ENCODE measurements at places on chromosomes 3 and 15.
A peak's percentile ranks its signal among the peaks of the same experiment; 100 is the strongest.

DNA sequence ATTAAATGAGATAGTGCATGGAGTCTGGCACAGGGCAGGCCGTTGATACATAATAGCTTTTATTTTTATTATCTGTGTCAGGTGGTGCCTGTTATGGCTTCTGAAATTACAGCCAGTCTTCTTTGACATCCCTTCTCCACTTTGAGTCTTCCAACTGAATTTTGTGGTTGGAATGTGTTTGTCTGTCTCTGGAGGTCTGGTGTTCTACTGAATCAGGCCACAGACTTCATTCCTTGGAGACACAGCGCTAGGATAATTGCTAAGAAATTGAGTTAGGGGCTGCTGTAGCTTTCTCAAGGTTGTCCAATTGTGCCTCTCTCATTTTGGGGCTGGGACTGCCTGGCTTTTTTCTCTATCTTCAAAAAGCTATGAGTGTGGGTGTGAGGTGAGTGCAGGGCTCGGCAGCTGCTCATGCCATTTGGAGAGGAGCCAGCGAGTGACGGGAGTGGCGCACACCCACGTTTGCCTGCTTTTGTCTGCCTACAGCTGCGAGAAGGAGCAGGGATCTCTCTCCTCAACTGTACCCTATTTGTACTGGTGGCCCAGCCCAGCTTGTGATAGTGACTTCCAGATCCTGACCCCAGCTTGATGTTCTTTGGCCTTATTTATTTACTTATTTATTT, 49.8 kb upstream of the SYN2 start:
- DNase-seq: no peak

DNA sequence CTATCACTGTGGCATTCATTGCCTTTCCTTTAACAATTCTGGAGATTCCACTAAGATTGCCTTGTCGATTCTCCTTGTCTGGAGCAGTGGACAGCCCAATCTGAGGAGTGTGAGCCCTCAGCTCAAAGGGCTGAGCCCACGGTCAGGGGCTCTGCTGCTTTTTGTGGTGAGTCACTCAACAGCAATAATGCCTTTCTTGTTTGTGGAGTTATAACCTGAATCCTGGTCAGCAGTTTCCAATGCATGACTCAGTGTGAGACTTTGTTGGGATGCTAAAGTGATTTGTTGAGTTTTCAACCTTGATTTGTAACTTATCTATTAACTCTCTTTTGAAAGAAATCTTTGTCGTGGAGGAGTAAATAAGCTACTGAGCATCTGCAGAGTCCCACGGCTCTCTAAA, 183.5 kb downstream of the TJP1 start:
- DNase-seq: no peak

DNA sequence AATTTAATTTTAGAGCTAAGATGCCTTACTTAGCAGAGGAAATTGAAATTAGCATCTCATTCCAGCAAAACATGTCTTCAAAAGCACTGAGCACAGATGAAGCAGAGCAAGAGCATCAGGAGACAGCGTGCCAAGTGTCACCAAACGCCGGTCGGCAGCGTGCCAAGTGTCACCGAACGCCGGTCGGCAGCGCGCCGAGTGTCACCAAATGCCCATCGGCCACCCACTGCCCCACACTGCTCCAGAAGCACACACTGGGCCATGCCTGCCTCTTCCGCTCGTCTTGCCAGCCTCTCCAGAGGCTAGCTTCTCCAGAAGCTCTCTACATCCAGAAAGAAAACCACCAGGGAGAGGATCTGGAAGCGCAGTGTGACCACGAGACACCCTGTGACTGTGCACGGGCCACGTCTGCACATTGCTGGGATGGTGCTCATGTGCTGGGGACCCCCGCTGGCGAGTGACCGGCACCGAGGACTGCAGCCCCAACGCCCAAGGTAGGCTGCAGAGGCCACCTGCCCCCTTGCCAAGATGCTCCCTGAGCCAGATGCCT, 37.8 kb downstream of the CYFIP1 start:
- DNase-seq: no peak

DNA sequence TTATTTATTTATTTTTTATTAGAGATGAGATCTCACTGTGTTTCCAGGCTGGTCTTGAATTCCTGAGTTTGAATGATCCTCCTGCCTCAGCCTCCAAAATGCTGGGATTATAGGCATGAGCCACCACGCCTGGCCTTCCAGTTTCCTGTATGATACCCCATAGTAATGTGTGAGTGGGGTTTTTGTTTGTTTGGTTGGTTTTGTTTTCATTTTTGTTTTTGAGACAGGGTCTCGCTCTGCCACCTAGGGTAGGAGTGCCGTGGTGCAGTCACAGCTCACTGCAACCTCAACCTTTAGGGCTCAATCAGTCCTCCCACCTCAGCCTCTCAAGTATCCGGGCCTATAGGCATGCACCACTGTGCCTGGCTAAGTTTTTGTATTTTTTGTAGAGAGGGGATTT, 30.9 kb downstream of the GOLM2 start:
- peak; percentile 69 for DNase-seq

- DNase-seq: no peak
Observed at GRCh38 chr3:64213224-64213878, 11.9 kb downstream of the PRICKLE2 start.

GRCh38 chr15:81023483-81024264, 23.0 kb downstream of the TLNRD1 start:
- DNase-seq: no peak

GRCh38 chr3:4945324-4945723, 33.9 kb upstream of the BHLHE40 start:
- no peak for DNase-seq

DNA sequence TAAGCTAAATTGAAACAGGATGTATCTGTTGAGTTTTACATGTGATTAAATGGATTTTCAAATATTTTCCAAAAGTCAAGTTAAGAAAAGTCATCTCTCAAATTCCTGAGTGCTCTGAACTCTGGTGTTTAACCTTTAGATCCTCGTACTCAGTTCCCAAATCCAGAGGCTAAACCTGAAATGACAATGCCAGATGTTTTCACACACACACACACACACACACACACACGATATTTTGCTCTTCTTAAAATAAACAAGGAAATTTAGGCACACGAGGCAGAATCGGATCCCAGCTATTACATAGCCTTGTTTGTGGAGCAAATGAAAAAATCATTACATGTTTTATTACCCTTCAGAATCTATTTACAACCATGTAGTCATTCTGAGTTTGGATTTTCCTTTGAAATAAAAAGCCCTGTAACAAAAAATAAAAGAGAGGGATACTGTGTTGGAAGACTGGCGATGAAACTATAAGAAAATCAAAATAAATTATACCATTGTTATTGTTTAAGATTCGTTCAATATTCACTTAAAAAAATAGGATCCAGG, 20.6 kb upstream of the UBE2E1 start:
- no peak for DNase-seq

DNA sequence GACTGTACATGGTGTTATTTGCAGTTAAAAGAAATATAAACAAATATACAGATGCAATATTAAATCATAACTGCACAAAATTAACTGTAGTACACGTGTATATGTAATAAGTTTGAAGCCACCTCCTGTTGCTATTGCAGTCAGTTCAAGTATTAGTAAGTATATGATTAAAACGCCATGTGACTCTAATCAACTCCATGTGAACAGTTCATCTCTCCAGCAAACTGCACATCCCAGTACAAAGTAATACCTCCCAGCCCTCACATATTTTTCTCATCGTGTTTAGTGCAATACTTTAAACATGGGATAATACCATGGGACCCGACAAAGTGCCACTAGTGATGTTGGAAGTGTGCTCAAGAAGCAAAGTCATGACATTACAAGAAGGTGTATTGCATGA, 34.6 kb downstream of the PDCD10 start:
- no peak for DNase-seq

GRCh38 chr3:88188436-88188835, 38.7 kb downstream of the C3orf38 start:
- DNase-seq: no peak

GRCh38 chr15:97141360-97141759, 810.9 kb downstream of the NR2F2 start:
- no peak for DNase-seq

DNA sequence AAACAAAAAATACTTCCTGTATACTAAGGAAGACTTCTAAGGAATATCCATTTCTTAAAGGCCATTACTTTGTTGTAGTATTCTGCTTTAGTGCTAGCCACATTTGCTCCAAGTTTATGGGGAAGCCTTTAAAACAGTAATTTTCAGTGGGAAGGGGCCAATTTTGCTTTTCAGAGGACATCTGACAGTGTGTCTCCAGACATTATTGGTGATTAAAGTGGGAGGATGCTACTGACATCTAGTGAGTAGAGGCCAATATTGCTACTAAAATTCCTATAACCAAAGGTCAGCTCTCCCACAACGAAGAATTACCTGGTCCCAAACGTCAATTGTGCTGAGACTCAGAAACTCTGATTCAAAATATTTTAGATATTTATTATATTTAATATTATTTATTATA, 24.8 kb downstream of the SLC28A2 start:
- DNase-seq: peak; percentile 63

DNA sequence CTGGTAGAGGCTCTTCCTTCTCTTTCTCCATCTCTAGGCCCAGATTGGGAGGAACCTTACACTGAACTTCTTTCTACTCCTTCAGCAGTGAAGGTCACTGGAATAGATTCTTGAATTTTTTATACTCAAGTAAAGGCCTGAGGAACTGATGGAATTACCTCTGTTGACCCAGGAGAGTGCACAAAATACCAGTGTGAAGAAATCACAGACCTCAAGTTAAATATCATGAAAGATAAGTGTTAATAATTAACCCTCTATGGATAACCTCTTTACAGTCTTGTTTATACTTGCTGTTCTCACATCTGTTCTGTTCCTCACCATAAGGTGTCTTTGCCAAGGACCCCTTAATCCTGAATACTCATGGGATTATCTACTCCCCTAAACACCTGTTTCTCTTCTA, 244.4 kb upstream of the STAC start:
- no peak for DNase-seq

DNA sequence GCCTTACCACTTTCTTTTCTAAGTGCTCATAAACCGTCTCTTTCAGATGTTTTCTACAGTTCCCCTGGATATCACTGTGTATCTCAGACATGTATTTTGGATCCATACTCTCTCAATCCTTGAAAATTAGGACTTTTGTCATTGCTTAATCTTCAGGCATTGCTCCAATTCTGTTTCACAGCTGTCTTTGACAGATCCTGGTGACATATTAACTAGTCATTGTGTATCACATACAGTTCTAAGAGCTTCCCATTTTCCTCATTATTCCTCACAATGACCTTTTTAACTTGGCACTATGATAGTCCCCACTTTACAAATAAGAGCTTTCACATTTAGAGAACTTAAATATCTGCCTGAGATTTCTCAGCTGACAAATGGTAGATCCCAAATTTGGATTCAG, 151.7 kb downstream of the CLSTN2 start:
- DNase-seq: no peak

- no peak for DNase-seq
Observed at GRCh38 chr3:63429905-63430304, 151.8 kb downstream of the SYNPR start.

DNA sequence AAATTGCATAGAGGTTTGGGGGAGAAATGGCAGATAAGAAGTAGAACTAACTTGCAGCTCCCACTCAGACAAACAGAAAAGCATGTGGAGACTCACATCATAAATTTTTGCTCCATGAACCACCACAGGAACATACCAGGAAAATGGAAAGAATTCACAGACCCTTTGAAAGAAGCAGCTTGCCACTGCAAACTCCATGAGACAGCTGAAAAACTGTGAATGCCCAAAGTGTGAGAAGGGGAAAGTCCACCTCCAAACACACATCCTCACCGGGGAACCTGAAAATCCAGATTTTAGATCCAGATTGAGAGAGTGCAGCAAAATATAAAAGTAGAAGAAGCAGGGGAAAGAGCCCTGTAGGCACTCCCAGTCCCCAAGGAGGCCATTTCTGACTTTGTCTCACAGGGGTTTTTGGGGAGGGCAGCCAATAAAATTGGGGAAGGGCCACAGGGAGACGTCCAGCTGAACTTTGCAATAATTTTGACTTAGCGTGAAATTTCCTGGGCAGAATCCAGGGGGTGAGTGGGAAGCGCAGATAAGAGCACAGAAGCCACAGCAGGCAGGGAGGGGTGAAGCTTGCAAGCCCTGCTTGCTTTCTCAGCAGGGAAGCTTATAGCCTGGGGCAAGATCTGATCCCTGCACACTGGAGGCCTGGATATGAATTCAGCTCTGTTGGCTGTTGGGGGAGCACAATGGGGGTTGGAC, 183.4 kb upstream of the UBE2E2 start:
- no peak for DNase-seq

DNA sequence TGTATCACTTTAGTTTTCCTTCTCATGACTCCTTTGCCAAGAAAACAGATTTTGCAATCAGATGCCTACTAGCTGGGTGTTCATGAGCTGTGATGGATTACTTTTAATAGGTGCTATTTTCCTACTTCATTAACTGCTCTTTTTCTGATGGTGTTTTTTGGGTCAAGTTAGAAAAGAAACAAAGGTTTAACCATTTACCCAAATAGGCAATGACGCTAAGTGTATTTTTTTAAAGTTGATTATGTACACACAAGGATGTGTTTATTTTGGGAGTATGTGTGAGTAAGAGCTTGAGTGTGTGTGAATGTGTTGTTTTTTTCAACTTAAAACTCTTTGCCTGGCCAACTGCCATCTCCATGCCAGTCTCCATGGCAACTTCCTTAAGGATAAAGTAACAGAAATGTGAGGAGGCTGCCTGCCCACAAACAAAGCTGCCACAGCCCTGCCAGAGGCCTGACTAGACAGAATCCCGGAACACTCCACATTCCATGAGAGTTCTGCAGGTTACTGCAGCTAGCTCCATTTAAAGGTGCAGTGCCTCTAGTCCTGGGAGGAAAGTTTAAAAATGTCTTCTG, 215.6 kb upstream of the RBMS3 start:
- no peak for DNase-seq

GRCh38 chr15:92394309-92395097, 822 bp downstream of the ST8SIA2 start:
- no peak for DNase-seq

DNA sequence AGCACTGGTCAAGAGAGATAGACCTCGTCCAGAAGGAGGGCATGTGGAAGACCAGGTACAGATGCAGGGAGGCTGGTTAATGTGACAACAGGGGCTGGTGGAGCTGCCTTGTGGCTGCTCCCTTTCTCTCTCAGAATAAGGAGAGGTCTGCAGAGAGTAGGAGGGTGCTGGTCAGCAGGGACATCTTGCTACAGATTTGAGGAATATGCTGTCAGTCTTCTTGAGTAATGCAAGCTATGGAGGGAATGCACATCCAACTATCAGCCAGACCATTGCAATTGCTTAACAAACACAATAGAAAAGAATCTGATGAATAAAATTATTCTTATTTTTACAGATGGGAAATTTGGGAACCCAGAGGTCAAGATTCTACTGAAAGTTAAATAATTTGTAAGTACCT, 20.3 kb upstream of the SIAH2 start:
- no peak for DNase-seq

DNA sequence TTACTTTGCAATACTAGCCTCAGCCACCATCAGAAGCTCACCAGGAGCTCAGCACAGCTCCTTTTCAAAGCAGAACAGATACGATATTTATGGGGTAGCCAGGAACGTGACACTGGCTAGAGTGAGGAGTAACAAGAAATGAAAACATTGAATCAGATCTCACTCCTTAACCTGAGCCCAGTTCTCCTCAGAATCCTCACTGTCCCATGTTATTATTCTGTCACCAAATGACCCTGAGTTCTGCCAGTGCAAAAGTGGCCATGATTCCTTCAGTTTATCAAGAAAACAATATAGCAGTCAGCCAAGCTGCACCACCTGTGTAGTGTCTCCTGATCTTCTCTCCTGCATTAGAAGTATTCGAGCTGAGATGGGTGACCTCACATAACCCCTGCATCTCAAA, 956.7 kb downstream of the TUSC7 start:
- no peak for DNase-seq

All from Karpas-422 (cell line).